ENCODE measurements at places on chromosomes 12 and 14.

- no peak for DNase-seq
Measured at GRCh38 chr14:30768791-30769190, 105.6 kb upstream of the COCH start.

DNA sequence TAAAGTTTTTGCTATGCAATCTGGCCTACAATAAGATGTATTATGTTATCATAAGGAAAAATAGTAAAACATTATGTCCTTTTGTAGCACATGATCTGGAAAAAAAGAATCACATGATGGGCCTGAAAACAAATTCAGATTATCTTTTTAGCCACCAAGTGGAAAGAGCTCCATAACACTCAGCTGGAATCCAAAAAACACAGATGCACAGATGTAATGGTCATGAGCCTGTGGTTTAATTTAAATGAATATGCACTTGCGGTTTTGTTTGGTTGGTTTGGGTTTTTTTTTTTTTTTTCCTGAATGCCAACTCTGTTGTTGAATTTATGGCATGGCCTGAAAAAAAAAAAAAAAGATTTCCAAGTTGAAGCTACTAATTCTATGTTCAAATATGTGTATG lies 4.1 kb downstream of the KCNC2 start:
- DNase-seq = no peak

GRCh38 chr12:5905757-5906156 lies 39.3 kb downstream of the ANO2 start:
- DNase-seq = no peak

DNA sequence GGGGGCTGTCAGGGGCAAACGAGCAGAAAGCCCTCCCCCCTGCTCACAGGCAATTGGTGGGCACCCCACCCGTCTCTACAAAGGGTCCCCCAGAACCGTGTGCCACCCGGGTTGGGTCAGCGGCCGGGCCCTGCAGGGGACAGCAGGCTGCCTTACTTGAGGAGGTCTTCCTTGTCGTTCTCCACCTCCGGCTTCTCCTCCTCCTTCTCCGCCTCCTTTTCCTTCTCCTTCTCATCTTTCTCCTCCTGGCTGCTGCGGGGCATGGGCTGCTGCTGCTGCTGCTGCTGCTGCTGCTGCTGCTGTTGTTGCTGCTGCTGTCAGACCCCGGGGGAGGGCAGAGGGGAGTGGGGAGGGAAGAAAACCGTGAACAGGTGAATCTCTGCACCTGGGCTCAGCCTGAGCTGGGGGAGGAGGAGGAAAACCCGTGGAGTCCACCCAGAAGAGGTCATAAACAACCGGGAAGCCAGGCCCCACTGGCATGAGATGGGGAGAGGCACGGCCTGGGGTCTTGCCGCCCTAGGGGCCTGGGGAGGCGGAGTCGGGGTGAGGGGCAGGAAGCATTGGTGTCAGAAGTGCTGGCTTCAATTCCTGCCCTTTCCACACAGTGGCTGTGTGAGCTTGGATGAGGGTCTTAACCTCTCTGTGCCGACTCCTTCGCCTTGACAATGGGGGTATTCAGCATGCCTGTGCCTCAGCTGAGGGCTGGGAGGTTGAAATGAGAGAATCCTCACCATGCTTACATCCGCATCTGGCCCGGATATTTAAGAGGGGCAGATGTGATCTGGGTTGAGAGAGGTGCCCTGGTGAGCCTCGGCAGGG lies 107.6 kb downstream of the RFLNA start:
- no peak for DNase-seq

DNA sequence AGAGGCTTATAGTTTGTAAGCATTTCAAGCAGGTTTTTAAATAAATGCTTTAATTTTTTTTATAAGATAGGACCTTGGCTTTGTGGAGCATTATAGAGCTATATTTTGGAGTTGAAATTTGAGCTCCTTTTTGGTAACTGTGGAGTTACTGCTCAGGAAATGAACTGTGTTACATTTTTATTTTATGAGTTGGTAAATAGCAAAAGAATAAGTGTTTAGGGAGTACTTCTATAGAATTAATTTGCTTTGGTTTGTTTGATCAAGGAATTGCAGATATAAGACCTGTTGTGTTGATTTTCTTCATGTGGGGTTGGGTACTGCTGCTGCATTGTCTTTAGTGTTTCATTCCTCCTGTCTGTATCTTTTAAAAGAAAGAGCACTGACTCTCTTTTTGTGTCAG lies 3.5 kb downstream of the ATP2A2 start:
- DNase-seq = no peak

DNA sequence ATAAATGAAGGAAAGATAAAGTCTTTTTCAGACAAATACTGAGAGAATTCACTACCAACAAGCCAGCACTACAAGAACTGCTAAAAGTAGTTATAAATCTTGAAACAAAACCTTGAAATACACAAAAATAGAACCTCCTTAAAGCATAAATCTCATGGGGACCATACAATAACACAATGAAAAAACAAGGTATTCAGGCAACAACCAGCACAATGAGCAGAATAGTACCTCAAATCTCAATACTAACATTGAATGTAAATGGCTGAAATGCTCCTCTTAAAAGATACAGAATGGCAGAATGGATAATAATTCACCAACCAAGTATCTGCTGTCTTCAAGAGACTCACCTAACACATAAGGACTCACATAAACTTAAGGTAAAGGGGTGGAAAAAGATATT lies 7.7 kb upstream of the IQSEC3 start:
- DNase-seq = no peak

DNA sequence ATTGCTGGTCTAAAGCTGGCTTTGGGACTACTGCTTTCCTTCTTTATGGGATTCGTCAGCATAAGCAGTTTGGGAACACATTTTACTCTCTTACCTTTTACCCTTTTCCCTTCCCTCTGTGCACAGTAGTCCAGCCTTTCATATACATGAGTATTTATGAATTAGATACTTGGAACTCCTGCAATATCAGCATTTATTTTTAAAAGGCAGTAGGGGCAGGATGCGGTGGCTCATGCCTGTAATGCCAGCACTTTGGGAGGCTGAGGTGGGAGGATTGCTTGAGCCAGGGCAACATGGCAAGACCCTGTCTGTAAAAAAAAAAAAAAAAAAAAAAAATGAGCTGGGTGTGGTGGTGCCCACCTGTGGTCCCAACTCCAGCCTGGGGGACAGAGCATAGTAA lies 3.0 kb downstream of the NUBPL start:
- DNase-seq = no peak

DNA sequence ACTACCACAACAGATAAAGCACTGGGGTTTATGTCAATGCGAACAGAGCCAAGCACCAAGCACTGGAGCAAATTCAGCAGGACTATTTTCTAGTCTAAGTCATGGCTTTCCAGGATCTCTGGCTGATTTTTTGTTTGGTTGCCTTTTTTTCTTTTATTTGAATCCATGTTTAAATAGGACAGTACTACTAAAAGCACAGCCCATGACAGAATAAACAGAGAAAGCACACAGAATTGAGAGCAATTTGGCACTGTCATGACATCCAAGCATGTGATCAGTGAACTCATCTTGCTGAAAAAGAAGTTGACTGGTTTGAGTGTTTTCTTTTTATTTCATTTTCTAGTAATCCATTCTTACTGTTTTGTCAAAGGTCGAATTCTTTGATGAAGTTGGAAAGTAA lies 23.1 kb upstream of the RERG start:
- no peak for DNase-seq

DNA sequence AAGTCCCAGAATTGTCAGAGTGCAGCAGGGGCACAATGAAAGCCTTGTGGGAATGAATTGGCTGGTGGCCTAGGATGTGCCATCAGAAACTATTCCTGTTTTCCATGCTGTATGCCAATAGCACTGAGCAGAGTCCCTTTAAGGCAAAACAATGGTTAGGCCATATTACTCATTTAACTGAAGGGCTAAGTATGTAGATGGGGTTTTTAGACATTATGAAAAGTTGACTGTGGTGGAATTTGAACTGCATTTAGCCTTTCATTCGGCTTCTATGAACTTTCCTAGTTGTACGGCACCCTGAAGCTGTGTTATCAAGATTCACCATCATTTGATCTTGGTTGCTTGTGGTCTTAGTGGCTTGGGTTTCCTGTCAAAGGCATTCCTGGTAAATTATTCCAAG lies 24.8 kb downstream of the IL26 start:
- DNase-seq = no peak
